Lung (tissue), 17 donors: ENCODE measurements at places on chromosomes 2 and 18.
A peak's percentile ranks its signal among the peaks of the same experiment; 100 is the strongest.

- no peak overlapping the region for H3K27ac ChIP-seq
- no peaks in the 10 kb centered on the region for H3K27me3 ChIP-seq
- no peak for DNase-seq
- H3K4me3 ChIP-seq = no peak overlapping the region
These were observed 140.9 kb upstream of the GPC1 start for GRCh38 chr2:240294514-240294913.

DNA sequence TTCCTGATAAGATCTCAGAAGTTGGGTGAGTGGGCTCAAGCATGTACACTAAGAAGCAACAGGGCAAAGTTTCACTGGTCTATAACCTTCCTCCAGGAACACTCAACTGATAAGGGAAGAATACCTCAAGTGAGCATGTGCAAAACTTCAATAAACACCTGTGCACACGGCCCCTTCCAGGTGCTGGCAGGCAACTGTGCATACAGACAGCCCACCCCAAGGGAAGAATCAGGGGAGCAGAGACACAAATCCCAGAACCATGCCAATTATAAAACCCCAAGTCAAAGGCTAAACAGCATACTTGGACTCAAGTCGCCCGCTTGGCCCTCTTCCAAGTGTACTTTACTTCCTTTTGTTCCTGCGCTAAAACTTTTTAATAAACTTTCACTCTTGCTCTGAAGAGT lies 85.9 kb upstream of the RTN4 start:
- H3K4me3 ChIP-seq = no peak overlapping the region
- H3K4me1 ChIP-seq = peaks cover 9% of the 10 kb centered on the region
- peak overlapping the region; percentile 77 for H3K27ac ChIP-seq

GRCh38 chr2:127014224-127014623 lies 92.7 kb downstream of the BIN1 start:
- H3K4me1 ChIP-seq = peaks cover 4% of the 10 kb centered on the region
- H3K36me3 ChIP-seq = no peaks in the 10 kb centered on the region
- H3K27me3 ChIP-seq = peaks cover 5% of the 10 kb centered on the region
- H3K4me3 ChIP-seq = no peak overlapping the region
- DNase-seq = no peak
- H3K27ac ChIP-seq = no peak overlapping the region

GRCh38 chr2:1233281-1233680 lies 180.0 kb upstream of the TPO start:
- peaks cover 11% of the 10 kb centered on the region for H3K4me1 ChIP-seq
- no peak for DNase-seq
- H3K4me3 ChIP-seq = no peak overlapping the region
- H3K27me3 ChIP-seq = no peaks in the 10 kb centered on the region

- H3K27me3 ChIP-seq = no peaks in the 10 kb centered on the region
- no peaks in the 10 kb centered on the region for H3K4me1 ChIP-seq
- H3K4me3 ChIP-seq = no peak overlapping the region
- DNase-seq = no peak
- no peaks in the 10 kb centered on the region for H3K36me3 ChIP-seq
- peak overlapping the region; percentile 79 for H3K27ac ChIP-seq
These were observed 15.2 kb downstream of the ITGAV start for GRCh38 chr2:186605041-186605440.

DNA sequence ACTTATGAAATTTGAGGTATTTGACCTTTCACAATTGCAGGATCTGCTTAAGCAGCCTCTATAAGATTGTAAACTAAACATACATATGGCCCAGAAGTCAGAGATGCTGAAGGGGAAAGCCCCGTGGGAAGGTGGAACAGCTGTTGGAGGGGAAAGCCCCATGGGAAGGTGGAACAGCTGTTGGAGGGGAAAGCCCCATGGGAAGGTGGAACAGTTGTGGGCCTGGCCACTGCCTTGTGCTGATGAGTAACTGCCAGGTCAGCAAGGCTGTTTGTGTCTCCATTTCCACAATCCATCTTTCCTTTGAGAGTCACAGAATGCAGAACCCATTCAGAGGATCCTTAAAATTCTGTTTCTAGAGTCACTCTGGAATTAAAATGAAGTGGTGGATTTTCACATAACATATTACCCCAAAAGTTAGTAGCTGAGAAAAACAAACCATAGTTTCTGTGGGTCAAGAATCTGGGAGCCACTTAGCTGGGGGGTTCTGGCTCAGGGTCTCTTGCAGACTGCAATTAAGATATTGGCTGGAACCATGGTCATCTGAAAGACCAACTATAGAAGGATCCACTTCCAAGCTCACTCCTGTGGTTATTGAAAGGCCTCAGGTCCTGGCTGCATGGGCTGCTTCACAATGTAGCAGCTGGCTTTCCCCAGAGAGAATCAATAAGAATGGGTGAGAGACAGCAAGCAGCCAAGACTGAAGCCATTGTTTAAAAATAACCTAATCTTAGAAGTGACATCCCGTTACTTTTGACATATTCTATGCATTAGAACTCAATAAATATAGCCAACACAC lies 86.6 kb upstream of the CAVIN2 start:
- H3K36me3 ChIP-seq = no peaks in the 10 kb centered on the region
- no peak overlapping the region for H3K27ac ChIP-seq
- H3K27me3 ChIP-seq = no peaks in the 10 kb centered on the region
- no peak for DNase-seq
- H3K4me3 ChIP-seq = no peak overlapping the region

- H3K27me3 ChIP-seq = no peaks in the 10 kb centered on the region
- H3K4me3 ChIP-seq = peak overlapping the region; percentile 62
- peak; percentile 56 for DNase-seq
- no peaks in the 10 kb centered on the region for H3K4me1 ChIP-seq
- peak overlapping the region; percentile 53 for H3K27ac ChIP-seq
- H3K36me3 ChIP-seq = no peaks in the 10 kb centered on the region
These were observed 619 bp downstream of the GALM start for GRCh38 chr2:38666556-38666910.

GRCh38 chr2:236965021-236965840 lies 120.5 kb upstream of the COPS8 start:
- DNase-seq = no peak
- H3K27me3 ChIP-seq = no peaks in the 10 kb centered on the region
- H3K27ac ChIP-seq = no peak overlapping the region
- no peaks in the 10 kb centered on the region for H3K4me1 ChIP-seq
- no peaks in the 10 kb centered on the region for H3K36me3 ChIP-seq
- H3K4me3 ChIP-seq = no peak overlapping the region

DNA sequence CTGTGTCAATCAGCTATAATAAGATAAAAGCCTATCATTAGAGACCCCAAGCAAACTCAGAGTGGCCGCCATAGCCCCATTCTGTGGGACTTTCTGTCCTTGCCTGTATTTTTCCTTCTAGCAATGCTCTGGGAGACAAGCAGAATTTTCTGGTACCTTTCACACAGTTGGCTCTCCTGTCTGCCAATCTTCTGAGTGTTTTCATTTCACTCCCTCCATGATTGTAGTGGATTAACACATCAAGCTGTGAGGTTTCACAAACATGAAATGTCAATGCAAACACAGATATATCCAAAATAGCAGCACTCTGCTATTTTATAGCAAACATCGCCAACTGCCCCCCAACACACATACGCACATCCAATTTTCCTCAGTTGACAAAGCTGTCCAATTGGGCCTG lies 64.9 kb downstream of the C1D start:
- H3K27me3 ChIP-seq = no peaks in the 10 kb centered on the region
- H3K4me1 ChIP-seq = no peaks in the 10 kb centered on the region
- H3K36me3 ChIP-seq = no peaks in the 10 kb centered on the region
- H3K27ac ChIP-seq = no peak overlapping the region
- DNase-seq = no peak

GRCh38 chr18:13219593-13220159 lies 1.1 kb downstream of the LDLRAD4 start:
- no peaks in the 10 kb centered on the region for H3K36me3 ChIP-seq
- H3K4me3 ChIP-seq = no peak overlapping the region
- peaks cover 25% of the 10 kb centered on the region for H3K4me1 ChIP-seq
- H3K27me3 ChIP-seq = no peaks in the 10 kb centered on the region
- DNase-seq = no peak
- H3K27ac ChIP-seq = peak overlapping the region; percentile 95

GRCh38 chr18:63757541-63757940 lies 17.7 kb upstream of the SERPINB7 start:
- no peak overlapping the region for H3K27ac ChIP-seq
- H3K4me1 ChIP-seq = no peaks in the 10 kb centered on the region
- H3K4me3 ChIP-seq = no peak overlapping the region
- no peaks in the 10 kb centered on the region for H3K27me3 ChIP-seq
- no peaks in the 10 kb centered on the region for H3K36me3 ChIP-seq

- H3K4me3 ChIP-seq = no peak overlapping the region
- H3K4me1 ChIP-seq = no peaks in the 10 kb centered on the region
- no peaks in the 10 kb centered on the region for H3K36me3 ChIP-seq
- no peak for DNase-seq
- no peaks in the 10 kb centered on the region for H3K27me3 ChIP-seq
These were observed 5.9 kb upstream of the CERS6 start for GRCh38 chr2:168450171-168450570.

DNA sequence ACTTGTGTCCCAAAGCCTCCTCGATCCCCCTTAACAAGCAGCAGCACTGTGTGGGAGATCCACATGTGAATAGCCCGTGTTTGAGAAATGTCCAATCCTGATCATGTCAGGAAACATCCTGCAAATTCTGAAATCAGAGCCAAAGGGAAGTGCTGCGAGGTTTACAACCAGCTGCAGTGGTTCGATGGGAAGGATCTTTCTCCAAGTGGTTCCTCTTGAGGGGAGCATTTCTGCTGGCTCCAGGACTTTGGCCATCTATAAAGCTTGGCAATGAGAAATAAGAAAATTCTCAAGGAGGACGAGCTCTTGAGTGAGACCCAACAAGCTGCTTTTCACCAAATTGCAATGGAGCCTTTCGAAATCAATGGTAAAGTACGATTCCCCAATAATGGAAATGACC lies at the start of gene MARCO:
MARCO (plus strand) TSS at position 164 of the 400 bp plus-strand sequence; CDS start at position 271, 107 bp downstream.
- H3K27me3 ChIP-seq = no peaks in the 10 kb centered on the region

- DNase-seq = no peak
- H3K27me3 ChIP-seq = peaks cover 11% of the 10 kb centered on the region
- no peak overlapping the region for H3K4me3 ChIP-seq
- H3K4me1 ChIP-seq = no peaks in the 10 kb centered on the region
These were observed 31.1 kb upstream of the ATP6V1B1 start for GRCh38 chr2:70904371-70905216.

- H3K4me3 ChIP-seq = no peak overlapping the region
- H3K36me3 ChIP-seq = no peaks in the 10 kb centered on the region
- DNase-seq = no peak
These were observed 181.9 kb upstream of the DTNA start for GRCh38 chr18:34528177-34528576.

DNA sequence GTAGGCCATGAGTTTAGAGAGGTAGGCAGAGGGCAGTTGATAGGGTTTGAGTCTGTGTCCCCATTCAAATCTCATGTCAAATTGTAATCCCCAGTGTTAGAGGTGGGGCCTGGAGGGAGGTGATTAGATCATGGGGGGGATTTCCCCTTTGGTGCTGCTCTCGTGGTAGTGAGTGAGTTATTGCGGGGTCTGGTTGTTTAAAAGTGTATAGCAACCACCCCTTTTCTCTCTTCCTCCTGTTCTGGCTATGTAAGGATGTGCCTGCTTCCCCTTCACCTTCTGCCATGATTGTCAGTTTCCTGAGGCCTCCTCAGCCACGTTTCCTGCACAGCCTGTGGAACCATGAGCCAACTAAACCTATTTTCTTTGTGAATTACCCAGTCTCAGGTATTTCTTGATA lies 25.5 kb downstream of the MARCHF4 start:
- no peaks in the 10 kb centered on the region for H3K36me3 ChIP-seq
- no peak for DNase-seq
- no peak overlapping the region for H3K27ac ChIP-seq
- H3K4me3 ChIP-seq = no peak overlapping the region
- no peaks in the 10 kb centered on the region for H3K4me1 ChIP-seq

DNA sequence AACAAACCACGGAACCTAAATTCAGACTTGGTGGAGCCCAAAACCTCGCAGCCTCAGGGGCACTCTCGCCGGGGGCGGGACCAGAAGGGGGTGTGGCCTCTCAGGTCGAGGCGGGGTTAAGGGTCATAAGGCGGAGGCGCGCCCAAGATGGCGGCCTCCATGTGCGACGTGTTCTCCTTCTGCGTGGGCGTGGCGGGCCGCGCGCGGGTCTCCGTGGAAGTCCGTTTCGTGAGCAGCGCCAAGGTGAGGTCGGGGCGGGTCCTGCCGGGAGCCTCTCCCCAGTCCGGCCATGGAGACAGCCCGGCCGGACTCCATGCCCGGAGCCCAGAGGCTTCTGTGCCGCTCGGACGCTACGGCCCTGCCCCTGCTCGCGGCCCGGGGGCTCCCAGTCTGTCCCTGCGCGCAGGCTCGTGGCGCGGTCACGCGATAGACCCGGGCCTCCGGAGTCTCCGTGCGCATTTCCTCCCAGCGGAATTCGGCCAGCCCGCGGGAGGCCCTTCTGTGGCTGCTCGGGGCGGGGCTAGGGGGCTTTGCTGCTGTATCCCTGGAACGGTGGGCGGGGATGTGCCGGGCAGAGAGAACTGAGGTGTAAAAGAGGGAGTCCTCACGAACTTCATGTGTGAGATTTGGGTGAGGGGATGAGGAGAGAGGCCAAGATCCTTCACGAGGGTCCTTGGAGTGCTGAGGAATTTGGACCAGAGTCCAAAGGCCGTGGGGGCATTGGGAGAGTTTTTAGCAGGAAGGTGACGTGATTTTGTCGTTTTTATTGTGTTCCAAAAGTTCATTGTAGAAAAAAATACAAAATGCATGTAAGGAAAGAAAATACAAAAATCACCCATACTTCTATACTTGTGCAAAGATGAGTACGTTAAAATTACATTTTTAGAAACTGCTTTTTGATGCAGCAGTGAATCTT lies at the start of gene SMYD5:
SMYD5 (plus strand) TSS at position 126 of the 916 bp plus-strand sequence; CDS start at position 148, 22 bp downstream.
- H3K4me3 ChIP-seq = peak within 1 kb of the TSS; percentile 96
- H3K36me3 ChIP-seq = no peaks in the 10 kb centered on the region
- DNase-seq = peak; percentile 89
- peak within 1 kb of the TSS; percentile 37 for H3K27ac ChIP-seq
- no peaks in the 10 kb centered on the region for H3K4me1 ChIP-seq

- H3K36me3 ChIP-seq = no peaks in the 10 kb centered on the region
- no peak for DNase-seq
- H3K27me3 ChIP-seq = no peaks in the 10 kb centered on the region
- no peaks in the 10 kb centered on the region for H3K4me1 ChIP-seq
- no peak overlapping the region for H3K4me3 ChIP-seq
These were observed 441.0 kb upstream of the MAP2 start for GRCh38 chr2:208982831-208983230.

DNA sequence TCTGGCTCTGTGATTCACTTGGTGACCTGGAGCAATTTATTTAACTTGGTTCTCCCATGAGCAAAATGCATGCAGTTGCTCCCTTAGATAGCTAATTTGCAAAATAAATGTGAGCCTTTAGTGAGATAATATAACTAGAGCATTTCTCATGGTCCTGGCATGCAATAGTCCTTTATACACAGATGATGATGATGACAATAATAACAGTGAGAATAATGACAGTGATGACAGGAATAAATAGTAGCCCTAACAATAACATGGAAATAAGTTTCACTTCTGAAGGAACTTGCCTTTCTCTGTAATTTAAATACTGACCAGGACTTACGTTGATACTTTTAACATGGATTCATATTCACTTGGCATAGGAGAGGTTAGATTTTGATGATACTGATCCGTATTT lies 49.2 kb downstream of the LPIN1 start:
- no peak for DNase-seq
- H3K36me3 ChIP-seq = peaks cover 42% of the 10 kb centered on the region
- H3K4me1 ChIP-seq = no peaks in the 10 kb centered on the region
- no peaks in the 10 kb centered on the region for H3K27me3 ChIP-seq
